WTC11 (cell line): ENCODE measurements at places on chromosomes 1 and 21.

- no peak for DNase-seq
Measured at GRCh38 chr1:22545141-22545540, 18.1 kb upstream of the EPHA8 start.

- DNase-seq: no peak
Measured at GRCh38 chr1:9906466-9906865, 3.6 kb downstream of the CTNNBIP1 start.

DNA sequence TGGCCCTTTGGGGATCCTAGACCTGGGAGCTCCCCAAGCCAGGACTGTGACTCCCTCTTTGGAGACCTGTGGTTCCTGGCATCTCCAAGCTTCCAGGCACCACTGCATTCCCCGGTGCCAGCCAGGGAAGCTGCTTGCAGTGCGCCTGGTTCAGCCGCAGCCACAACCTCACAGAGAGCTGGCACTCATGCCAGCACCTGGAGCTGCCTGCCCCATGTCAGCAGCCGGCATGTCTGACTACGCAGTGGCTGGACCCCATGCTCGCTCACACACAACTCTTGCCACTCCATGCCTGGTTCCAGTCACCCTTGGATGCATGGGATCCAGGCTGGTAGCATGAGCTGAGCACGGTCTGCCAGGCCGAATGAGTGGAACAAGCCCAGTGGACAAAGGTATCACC is 426.6 kb downstream of the LRRIQ3 start:
- no peak for DNase-seq

DNA sequence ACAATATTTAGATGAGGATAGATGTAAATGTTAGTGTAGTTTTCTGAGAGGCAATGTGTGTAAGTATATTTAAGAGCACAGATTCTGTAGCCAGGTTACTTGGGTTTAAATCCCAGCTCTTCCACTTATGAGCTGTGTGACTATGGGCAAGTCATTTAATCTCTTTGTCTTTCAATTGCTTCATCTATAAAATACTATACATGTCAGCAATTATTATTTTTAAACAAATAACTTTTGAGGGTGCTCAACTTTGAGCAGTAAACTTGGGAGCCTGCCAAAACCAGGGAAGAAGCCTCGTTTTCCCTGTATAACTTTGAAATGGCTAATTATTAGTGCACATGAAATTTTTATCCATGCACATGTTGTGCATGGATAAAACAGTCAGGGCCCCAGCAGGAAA is 222.8 kb downstream of the FOXD2 start:
- DNase-seq: no peak

DNA sequence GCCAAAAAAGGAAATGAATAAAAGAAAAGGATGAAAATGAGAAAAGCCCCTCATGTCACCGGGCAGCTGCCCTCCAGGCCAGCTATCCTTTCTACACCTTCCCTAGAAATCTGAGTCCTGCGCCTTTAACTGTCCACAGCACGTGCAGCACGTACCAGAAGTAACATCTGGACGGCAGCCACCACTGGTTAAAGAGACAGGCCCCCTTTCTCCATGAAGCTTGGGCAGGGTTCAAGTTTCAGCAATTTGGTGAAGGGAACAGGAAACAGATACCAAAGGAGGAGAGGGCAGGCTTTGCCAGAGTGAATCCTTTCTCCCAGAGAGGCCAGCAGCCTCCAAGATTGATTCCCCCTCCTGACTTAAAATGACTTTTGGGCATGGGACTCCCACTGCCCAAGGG is 3.6 kb upstream of the KIAA2013 start:
- DNase-seq: no peak

GRCh38 chr1:235679005-235679404 is 29.4 kb upstream of the GNG4 start:
- DNase-seq: no peak

DNA sequence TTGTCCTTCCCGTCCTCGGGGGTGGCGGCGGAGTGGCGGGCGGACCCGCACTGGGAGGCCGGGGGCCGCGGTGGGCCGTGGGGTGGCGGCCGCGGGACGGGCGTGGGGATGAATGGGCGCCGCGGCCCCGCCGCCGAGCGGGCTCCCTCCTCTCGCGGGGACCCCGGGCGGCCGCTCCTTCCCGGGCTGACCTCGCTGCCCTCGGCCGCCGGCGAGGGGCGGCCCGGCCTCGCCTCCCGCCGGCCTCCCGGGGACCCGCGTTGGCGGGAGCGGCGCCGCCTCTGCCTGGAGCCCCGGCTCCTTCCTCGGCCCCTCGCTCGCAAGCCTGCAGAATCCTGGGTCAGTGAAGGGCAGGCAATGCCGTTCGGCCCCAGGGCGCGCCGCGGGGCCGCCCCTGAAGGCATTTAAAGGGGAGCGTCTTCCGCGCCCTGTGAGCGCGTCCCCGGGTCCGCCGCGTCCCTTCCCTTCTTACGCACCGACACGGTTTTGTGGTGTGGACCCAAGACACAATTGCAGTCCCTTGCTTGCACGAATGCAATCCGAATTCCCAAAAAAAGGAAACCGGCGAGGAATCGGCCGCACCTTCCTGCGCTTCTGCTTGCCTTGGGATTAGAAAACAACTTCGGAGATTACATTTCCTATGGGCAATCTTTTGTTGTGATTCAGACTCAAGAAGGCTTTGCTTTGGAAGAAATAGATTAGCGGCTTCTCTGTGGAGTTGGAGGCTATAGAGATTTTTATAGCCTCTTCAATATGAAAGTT is 776 bp downstream of the ITSN1 start:
- DNase-seq: peak; percentile 60

GRCh38 chr1:94597701-94598100 is 56.1 kb upstream of the F3 start:
- no peak for DNase-seq

DNA sequence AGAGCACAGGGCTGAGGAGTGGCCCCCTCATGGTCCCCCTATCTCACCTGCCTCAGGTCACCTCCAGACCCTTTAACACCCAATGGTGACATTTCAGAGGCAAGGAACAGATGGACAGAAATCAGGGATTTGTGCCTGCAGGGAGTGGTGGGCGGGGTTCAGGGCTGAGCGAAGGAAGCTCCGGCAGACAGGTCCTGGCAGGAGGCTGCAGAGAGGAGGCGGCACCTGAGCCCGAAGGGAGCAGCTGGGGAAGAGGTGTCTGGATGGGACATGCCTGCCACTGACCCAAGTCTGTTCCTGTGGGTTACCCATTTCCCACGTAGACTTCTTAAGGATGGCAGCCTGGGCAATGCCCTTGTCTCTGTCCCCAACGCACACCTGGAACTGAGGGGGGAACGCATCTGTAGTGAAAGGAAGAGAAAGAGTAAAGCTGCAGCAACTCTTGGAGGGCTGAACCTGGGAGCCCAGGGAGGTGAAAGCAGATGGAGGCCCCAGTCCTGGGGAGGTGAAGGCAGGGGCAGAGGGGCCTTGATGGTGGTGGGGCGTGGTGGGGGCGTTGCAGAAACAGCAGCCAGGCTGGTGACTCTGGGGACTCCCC is 61.6 kb upstream of the ADARB1 start:
- DNase-seq: peak; percentile 63

- DNase-seq: no peak
Measured at GRCh38 chr1:201508809-201509208, 1.9 kb upstream of the CSRP1 start.

- DNase-seq: no peak
Measured at GRCh38 chr1:244397131-244397530, 54.6 kb downstream of the ADSS2 start.

DNA sequence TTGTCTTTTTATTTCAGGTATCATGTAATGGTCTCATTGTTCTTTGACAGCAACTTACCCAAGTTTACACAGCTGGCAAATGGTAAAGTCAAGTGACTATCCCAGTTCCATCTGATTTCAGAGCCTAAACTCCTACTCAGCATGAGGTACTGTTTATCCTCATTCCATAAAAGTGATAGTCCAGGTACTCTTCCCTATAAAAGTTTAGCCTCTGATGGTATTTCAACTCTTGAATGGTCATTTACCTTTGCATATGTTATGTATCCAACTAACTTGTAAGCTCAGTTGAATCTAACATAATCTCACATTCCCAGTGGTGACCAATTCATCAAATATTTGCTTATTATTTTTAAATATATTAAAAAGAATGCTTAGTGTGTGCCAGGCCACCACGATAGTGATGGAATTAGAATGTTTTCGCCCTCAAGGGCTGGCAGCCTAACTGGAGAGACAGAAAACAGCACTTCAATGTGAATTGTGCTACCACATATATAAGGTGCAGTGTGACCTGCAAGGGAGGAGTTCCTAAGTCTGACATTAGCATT is 307.1 kb downstream of the CTH start:
- DNase-seq: no peak

- no peak for DNase-seq
Measured at GRCh38 chr1:209876078-209876800, 48.5 kb downstream of the UTP25 start.

- DNase-seq: peak; percentile 87
Measured at GRCh38 chr1:204826970-204827369, 43.7 kb upstream of the NFASC start.

DNA sequence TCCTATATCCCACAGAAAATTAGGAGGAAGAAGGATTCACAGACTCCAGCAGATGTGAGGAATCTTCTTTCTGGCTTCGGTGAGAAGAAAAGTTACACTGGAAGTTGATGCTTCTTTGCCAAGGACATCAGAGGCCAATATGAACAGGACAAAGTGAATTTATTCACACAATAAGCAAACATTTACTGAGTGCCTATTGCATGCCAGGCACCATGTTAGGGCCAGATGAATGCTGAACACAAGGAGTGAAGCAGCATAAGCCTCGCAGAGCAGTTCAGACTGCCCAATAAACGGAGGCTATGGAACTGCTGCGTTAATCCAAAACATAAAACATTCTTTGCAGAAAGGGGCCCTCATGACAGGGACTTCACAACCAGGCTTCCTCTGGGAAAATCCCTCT is 114.6 kb downstream of the LMX1A start:
- DNase-seq: no peak

DNA sequence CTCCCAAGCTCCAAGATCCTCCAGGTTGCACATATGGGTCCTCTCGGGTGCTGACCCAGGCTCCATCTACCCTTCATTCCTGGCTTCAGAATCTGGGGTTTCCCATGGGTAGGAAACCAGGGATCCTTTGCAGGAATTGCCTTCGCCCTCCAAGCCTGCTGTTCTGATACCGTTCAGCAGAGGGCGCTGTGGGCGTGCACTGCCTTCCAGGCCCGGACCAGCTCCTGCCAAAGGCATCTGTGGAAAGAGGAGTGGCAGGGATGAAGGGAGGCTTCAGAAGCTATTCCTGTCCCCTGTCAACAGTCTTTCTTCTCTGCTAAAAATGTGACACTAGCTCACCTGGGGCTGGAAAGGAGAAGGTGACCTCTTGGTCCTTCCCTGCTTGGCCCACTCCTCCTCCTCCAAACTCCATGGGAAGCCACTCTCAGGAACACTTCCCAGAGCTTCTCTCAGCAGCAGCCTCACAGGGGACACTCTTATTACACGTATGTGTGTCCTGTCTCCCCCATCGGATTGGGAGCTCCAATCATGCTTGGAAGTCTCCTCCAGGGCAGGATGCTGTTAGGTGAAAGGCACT is 71.2 kb downstream of the VWA5B1 start:
- DNase-seq: peak; percentile 95

GRCh38 chr1:196684476-196684875 is 32.6 kb downstream of the CFH start:
- DNase-seq: no peak

DNA sequence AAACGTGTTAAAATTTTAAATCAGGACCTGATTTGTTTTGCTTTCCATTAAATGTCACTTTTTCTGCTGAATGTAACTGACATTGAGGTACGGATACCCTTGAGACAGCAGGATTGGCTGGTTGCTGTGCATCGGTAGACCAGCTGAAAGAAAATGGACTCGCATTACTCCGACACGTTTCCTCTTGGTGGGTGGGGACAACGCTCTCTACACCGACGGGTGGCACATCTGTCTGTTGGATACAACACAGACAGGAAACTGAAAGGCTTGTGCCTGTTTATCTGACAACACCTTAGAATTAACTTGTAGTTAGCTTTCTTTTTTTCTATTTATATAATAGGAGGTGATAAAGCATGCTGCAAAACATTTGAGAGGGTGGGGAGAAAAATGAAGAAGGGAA is 19.4 kb downstream of the PRPF38A start:
- no peak for DNase-seq

DNA sequence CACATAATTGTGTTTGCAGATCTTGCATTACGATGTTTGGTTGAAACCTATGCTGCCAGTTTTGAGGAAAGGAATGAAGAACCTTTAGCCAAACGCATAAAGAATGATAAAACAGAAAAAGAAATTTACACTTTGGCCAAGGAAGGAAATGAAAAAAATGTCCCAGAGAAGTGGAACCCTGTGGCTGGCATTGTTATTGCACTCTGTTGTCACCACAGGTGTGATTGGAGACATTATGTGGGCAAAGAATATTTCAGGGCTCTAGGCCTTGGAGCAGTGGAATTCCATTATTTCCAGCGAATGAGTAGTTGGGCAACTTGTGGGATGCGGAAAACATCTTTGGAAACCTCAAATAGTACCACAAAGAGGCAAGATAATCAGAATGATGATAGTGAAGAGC is 14.9 kb downstream of the TRMT13 start:
- DNase-seq: no peak

DNA sequence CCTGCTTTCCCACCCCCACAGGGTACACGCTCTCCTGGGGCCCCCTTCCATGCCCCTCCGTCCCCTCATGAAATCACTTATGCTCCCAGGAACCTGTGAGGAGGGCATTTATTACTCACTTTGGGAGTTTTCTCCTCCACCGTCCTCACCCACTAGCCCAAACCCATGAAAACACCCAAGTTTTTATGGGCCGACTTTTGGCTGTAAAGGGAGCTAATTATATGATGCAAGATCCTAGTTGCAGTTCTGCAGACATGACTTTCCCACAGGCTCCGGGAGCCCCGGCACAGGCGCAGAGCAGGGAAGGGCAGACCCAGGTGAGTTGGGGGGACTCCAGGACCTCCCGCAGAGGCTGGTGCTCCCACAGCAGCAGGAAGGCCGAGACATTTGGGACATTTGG is 29.7 kb downstream of the EPHA2 start:
- no peak for DNase-seq

- no peak for DNase-seq
Measured at GRCh38 chr1:34398241-34398915, 221.7 kb downstream of the C1orf94 start.

GRCh38 chr1:31981972-31982371 is 31.7 kb upstream of the KHDRBS1 start:
- DNase-seq: no peak

- DNase-seq: no peak
Measured at GRCh38 chr21:34844924-34845238, 176.1 kb downstream of the CLIC6 start.

DNA sequence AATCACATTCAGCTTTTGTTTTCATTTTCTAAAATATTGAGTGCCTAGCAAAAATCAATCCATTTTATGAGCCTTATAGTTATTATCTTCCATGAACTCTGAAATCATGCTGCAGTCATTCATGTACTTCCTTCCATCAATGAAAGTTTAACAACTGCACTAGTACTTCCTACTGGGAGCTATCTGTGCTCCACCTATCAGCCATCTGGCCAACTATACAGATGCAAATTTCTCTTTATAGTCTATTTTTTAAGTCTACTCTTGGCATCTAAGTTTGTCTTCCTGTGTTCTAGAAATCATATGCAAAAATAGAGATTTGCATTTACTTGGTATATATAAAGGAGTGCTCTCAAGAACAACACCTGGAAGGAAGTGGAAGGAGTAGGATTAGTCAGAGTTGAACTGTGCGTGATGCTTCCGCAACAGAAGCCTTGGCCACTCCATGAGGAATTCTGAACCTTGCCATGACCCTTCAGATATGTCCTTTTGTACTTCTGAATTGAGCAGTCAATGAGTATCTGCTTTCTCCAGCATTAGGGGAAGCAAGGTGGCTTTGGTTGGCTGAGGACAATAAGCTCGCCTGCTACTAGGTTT is 403.2 kb upstream of the ADAMTS5 start:
- DNase-seq: no peak
